CD4-positive, alpha-beta T cell treated with Interferon alpha-2 for 1 hour (primary cell): ENCODE measurements at places on chromosomes 12 and 14.

DNA sequence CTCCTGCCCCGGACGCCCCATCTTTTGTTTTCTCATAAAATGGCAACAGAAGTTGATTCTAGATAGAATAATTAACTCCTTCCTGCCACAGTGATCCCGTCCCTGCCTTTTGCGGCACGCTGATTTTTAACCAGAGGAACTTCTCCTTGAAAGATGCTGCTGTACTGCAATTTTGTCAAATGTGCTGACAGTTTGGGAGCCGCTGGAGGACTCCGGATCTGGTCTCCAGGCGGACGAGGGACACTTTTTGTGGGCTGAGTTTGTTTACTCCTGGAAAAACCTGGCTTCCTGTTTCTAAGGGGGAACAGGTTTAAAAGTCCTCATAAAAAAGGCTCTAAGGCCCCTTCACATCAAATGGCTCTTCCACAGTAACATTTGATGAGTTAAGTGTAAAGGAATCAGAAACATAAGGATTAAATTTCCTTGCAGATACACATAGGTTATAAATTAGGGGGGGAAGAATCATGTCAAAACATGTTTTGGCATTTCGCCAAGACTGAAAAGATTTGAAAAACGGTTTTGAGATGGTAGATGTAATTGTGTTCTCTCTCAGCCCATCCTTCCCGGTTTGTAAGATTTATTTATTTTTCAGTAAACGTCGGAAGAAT lies 15.5 kb downstream of the FZD10 start:
- DNase-seq, result no peak

DNA sequence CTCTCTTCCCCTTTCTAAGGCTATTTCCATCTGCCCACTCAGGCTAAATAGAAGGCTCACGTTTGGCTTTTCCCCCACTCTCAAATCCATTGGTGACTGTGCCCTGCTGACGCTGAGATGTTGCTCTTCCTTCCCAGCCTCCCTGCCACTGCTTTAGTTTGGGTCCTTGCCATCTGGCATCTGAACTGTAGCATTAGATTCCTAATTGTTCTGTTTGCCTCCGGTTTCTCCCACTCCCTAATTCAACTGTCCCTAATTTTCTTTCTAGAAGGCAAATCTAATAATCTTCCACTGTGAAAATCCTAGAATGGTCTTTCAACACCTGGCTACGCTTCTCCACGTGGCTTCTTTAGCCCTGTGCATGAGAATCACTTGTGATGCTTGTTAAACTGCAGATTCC lies 37.6 kb upstream of the SMOC1 start:
- no peak for DNase-seq

DNA sequence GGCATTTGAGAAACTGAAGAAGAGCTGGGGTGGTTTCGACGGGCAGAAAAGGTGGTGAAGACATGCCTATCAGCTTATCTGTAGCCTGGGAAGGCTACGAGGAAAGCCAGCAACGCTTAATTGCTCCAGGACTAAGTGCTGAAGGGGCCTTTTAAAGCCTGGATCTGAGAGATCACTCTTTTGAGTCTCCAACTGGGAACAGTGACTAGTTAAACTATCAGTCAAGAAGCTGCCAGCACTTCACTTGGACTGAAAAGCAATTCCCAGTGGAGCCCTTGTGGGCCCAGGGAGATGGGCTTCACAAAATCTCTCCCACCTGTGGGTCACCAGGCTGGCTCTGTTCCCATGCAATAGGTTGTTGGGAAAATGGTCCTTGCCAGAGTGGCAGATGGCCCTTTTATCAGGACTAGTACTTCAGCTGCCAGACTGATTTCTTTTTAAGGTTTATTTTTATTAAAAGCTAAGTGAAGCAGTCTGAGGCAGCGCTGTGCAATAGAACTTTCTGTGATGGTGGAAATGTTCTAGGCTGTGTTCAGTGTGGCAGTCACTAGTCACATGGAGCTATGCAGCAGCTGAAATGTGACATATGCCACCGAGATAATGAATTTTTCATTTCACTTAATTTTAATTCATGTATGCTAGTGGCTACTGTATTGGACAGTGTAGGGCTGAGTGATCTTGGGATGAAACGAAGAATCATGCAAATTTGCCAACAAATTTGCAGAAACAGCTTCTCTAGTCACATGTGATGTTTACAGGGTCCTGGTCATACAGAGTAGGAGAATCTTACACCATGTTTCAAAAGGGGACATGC lies 276.8 kb downstream of the PCNX1 start:
- no peak for DNase-seq

DNA sequence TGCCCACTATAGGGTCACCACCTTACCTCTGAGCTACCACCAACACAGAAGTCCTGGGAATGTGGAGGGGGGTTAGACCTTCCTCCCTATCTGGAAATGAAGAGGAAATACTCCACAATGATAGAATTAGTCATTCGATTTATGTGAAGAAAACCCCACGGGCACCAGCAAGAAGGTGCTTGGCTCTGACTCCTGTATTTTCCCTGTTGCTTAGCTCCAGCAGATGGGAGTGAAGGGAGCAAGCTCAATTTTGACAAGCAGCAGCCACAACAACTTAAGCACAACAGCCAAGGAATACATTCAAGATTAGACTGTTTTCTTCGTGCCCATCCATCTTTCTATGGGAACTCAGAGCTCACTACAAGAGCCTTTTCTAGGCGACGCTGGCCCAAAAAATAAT lies 191.7 kb downstream of the SPTSSA start:
- no peak for DNase-seq

- peak; percentile 55 for DNase-seq
Observed at GRCh38 chr12:11730299-11731041, 81.0 kb downstream of the ETV6 start.
